Activated T-cell treated with anti-CD3 and anti-CD28 coated beads for 1 hour (primary cell): ENCODE measurements at places on chromosomes 4 and X.

DNA sequence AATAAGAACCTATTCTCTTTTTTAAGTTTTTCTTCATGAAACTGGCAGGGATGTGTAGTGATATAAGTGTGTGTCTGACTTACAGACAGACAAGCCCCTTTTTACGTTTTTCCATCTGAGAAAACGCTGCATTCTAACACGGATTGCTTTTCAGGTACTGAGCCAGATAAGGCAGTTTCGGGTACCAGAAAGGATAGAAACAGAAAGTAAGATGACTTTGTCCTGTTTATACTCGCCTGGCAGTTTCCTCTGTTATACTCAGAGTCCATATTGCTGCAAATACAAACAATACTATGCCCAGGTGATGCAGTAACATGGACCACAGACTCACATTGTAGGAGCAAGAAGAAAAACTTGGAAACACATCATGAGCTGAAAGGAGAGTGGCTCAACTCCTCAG is 2320.6 kb upstream of the AGA start:
- no peak for DNase-seq

DNA sequence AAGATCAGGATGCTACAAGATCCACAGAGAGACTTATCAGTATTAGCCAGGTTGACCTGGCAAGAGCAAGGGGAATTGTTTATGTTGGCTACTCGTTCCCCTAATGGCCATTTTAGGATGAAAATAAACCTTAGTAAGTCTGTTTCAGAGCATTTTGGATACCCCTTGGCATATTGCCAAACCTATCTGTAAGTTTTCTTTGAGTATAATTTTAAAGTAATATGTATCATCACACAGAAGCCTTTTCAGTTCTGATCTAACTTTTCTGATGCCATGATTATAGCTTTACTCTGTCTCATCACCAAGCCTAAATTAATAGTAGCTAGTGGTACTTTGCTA is 99.7 kb downstream of the TSPAN7 start:
- no peak for DNase-seq

DNA sequence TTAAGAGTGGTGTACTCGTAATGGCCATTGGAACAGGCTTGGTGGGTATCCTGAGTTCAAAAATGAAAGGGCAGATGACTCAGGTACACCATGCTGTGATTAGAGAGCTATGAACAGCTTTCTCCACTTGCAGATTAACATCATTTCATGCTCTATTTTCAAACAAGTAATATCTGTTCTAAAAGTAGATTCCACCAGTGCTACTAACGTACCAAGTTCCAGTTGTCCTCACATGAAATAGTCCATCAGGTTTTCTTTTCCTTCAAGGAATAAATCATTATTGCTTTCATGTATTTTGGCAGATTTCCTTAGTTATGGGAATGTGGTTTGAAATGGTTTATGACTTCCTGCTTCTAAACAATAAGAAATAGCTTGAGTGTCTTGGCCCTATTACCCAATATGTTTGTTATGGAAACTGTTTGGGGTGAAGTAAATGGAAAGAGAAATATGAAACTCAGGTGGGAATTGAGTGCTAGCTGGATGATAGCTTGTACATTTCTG is 49.9 kb downstream of the PCDH7 start:
- DNase-seq: no peak

DNA sequence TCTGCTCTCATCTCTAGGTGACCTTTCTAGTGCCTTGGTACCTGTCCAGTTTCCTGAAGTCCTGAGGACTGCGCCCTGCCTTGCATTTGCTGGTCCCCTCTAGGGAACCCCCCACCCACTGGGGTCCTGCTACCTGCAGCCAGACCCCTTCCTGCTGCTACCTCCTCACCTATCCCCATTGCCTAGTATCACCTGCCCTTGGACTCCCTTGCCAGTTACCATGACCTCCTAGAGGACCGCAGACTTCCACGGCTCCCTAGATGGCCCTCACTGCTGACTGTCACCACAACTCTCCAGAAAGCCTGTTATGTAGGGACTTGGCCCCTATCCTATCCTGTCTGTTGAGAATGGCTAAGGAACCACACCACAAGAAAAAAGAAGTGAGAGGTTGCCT is 166.6 kb downstream of the EFNB1 start:
- DNase-seq: no peak

DNA sequence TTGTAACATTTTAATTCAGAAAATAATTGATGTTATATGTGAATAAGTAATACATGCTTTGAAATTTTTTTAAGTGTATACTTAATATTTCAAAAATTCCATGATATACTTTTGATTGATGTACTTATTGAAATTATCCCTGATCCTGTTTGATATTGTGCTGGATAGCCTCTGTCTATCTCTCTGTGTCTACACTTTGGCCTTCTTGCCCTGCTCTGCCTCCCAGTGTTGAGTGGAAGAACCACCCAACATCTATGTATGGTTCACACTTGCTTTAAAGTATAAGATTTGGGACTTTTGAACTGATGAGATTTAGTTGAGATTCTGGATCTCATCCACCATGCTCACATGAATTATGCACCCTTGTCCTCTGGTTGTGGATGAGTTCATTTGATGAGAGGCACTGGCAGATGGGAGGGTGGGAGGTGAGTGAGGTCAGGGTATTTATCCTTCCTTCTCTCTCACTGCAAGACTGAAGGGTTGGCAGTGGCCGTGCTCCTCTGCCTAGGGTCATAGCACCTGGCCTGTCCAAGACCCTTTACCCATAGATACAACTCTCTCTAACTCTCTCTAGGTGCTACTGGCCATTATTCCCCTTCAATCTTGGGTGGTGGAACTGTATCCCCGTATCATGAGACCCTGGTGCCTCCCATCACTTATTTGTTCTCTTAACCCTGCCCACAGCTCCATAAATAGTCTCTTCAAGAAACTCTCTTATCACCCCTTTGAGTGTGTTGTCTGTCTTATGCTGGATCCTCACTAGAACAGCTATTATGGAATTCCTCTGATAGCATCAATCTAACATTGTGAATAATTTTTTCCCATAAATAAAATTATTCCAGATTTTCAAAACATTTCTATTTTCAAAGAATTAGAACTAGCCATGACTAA is 75.2 kb downstream of the CORIN start:
- no peak for DNase-seq
